Inflammatory macrophage (primary cell): ENCODE measurements at places on chromosomes 7 and 10.

- no peak for DNase-seq
Observed at GRCh38 chr10:6136215-6137201, 47.7 kb downstream of the RBM17 start.

DNA sequence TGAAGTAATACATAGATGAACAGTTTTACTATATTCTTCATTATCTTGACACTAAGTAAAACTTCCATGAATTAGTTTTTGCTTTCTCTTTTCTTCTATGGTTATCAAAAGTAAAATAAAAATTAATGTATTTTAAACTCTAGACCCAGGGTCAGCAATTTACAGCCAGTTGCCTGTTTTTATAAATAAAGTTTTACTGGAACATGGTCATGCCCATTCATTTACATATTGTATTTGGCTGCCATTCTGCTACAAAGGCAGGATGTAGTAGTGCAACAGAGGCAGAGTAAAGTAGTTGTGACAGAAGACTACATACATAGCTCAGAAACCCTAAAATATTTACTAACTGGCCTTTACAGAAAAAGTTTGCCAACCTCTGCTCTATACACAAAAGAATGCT, 98.8 kb downstream of the CNOT4 start:
- no peak for DNase-seq

- no peak for DNase-seq
Observed at GRCh38 chr7:150308575-150308974, 14.6 kb upstream of the LRRC61 start.

- no peak for DNase-seq
Observed at GRCh38 chr10:130231251-130231741, 95.1 kb downstream of the GLRX3 start.

DNA sequence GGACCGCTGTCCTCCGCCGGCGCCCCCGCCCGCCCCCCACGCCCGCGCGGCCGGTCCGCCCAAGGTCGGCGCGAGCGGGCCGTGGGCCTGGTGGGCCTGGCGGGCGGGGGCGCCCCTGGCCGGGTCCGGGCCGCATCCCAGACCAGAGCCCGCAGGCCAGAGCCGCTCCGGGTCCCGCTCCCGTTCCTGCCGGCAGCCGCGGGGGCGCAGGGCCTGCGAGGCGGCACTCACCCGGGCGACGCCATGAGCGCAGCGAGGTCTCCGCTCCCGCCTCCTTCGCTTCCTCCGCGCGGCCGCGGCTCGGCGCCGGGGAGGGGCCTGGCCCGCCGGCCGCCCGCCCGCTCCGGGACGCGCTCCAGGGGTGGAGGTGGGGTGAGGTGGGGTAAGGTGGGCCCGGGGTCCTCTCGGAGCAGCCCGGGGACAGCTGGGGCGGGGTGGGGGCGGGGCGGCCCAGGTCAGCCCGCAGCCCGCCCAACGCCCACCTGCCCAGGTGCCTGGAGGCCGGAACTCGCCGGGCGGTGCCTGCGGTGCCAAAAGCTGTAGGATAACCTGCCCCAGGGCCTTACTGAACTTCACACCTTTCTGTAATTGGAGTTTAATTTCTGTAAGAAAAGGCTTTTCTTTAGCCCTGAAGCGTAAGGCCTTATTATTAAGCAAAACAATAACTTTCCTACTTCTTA, at the start of gene URGCP:
Gene URGCP (minus strand): TSS at position 266 of the 680 bp plus-strand sequence. CDS start 21 bp downstream, at position 245.
- DNase-seq: peak; percentile 57

- DNase-seq: no peak
Observed at GRCh38 chr10:98248018-98248417, 20.0 kb downstream of the LOXL4 start.

DNA sequence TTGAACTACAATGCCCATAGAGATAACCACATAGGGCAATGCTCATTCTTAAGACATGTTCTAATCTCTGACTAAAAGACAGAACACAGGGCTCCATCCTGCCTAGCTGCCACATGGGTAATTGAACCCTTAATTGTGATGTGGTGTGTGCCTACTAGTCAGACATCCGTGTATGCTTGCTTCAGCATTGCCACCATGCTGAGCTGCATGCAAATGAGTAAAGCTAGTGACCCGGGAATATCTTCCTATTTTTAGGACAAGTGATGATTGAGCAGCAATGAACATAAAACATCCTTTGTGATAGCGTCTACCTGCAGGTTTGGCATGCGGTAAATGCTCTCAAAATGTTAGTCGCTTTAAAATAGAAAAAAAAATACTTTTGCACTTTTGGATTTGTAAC, 115.8 kb downstream of the MAGI2 start:
- DNase-seq: no peak

DNA sequence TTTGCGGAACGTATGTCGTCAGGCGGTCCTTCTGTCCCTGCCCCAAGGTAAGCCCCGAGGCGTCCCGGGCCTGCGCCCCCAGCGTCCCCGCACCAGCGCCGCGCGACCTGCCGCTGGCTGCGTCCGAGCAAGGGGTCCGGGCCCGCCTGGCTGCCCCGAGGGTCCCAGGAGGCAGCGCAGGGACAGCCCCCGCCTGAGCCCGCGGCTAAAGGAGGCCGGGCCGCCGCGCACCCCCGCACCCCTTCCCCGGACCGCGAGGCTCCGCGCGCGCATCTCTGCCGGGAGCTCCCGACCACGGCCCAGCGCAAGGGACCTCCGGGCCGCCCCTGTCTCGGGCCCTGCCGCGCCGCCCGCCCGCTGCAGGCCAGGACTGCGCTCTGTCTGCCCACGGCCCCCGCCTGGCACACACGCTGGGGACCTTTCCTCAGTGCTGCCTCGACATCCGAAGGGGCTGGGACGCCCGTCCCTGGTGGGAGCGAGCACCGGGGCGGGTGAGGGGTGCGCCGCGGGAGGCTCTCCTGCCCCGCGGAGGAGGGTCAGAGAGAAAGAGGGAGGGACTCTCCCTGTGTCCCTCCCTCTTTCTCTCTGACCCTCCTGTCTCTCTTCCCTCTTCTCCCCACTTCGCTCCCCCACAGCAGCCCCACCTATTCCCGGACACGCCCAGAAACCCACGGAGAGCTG, 25.0 kb downstream of the SHH start:
- peak; percentile 34 for DNase-seq

DNA sequence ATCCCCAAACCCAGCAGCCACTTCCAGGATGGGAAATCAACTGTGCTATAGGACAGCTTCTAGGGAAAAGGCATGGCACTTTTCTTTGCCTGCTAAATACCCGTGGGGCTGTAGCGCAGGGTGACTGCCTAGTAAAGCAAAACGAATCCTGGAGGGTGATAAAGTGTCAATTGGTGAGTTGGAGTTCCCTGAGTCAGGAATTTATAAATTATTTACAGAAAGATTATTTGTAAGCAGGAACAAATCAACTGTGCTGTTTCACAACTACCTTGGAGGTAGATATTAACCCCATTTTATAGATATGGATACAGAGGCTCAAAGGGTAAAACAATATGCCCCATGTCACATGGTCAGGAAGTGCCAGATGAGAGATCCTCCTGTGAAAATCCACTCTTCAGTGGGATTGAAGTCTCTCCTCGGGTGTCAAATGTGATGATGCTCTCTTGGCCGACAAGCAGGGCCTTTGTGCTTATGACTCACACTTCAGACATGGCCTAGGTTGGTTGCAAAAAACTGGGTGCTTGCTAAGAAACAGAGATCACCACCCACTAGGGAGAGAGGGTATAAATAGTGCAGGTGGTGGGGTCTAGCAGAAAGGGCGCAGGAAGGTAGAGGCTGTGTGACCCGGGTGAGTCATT, 383.2 kb upstream of the ZMIZ1 start:
- DNase-seq: peak; percentile 9

GRCh38 chr10:110211465-110211843, 4.0 kb downstream of the MXI1 start:
- no peak for DNase-seq

- DNase-seq: peak; percentile 45
Observed at GRCh38 chr7:30252885-30253795, 31.3 kb upstream of the ZNRF2 start.

DNA sequence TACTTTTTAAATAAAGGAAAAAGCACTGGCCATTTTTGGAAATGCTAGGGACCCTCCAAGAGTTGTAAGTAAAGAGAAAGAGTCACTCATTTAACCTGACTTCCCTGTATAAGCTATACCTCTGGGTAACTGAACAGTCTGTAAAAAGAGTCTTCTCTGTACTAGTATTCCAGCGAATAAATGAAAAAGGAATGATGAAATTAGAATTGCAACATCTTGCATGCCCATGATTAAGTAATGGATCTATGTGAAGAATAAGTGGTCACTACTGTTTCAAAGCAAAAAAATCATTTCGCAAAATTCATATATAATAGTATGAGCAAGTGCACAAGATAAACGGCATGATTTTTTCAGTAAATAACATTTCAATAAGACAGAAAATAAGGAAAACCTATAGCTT, 116.8 kb downstream of the ZFAND4 start:
- DNase-seq: peak; percentile 23

DNA sequence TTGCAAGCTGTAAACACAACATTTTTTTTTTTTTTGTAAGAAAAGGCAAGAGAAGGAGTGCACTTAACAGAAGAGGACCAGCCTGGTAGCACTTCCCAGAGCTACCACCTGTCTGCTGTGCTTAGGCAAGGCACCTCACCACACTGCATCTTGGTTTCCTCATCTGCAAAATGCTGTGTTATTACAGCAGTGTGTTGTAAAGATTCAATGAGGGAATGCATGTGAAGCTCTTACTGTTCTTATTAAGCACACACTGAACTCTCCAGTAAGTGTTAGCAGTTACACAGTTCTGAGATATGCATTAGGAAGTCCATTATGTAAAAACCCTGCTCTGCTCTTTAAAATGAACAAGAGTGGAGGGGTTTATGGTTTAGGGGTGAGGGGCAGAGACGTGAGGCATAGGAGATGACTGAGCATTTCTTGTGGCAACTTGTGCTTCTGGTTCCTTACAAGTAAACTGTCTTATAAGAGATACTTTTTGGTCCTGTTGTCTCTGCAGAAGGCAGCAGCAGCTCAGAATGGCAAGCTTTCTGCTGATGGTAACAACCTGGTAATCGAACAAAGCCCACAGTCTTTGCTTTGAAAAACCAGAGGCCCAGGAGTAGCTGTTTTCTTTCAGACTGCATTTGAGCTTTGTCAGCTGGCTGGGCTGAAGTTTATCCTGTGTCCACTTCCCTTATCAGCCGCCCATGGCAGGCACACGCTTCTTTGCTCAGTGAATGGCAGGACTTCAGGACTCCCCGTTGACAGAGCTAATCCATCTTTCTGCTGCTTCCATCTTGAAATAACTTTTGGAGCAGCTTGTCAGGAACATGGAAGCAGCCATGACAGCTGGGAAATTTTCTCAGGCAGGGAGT, 98.8 kb upstream of the BMPER start:
- no peak for DNase-seq

DNA sequence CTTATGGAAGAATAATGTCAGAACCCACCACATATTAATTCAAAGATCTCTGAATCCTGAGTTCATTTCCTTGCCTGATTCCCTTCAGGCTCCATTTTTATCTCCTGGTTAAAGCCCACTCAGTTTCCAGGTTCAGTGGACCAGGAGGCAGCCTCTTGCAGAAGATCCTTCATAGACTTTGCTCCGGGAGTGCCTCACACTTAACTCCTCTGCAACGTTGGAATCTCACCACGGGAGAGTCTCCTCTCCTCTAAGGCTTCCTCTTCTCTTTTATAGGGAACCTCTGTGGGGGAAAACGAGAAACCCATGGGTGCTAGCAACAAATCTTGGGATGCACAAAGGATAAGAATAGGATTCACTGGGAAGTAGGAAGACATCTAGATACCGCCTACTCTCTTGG, 1.7 kb upstream of the BLOC1S2 start:
- DNase-seq: no peak

GRCh38 chr7:54664235-54665228, 94.5 kb downstream of the SEC61G start:
- DNase-seq: no peak

GRCh38 chr10:124354411-124355382, 64.0 kb downstream of the OAT start:
- peak; percentile 54 for DNase-seq

DNA sequence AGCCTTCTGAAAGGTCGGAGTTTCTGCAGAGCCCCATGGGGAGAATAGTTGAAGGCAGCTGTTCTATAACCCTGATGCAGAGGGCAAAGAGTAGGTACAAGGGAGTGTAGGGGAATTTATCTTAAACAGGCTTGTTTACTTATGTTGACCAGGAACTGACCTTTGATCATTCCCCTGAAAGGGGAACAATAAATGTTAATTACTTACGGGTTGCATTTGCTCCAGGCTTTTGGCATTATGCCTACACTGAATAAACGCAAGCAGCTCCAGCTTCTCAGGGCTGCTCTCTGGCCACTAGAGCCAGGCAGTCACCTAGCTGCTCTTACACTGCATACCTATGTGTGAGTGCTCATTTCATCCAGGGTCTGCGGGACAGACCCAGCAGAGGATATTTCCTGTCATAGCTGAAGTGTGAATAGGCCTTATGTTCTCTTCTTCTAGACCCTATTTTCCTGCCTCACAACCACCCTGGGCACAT, 26.9 kb upstream of the ABCA13 start:
- peak; percentile 28 for DNase-seq

DNA sequence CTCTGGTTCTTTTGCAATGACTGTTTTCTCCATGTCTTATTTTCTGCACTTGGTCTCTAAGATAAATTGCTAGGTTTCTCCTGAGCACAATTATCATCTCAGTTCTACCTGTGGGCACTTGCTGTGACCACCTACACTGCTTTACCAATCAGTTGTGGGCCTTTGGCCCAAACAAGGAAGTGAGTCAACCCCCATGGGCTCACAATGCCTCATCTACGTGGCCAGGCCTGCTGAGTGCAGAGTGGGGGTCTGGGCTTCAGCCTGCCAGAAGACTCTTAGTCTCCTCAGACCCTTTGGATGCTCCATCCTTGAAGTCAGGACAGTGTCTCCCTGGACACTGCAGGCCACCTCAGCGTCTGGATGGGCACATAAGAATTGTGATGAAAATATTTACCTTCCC, 20.3 kb downstream of the SCART1 start:
- no peak for DNase-seq

DNA sequence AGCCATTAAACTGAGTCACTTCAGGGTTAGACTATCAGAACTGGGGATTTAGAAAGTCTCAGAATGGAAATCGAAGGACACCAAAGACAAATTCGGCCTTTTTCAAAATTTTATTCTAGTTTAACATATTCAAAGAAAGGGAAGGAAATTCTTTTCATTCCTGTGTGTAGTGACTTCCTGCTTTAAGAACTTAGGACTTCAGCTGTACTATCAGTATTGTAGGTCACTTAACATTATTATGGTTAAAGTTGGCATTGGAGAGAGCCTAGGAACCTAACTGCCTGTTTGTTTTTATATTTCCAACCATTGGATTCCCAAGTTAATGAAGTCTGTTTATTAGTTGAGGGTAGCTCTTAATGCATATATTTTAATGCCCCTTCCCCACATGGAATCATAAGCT, 63.7 kb downstream of the PTEN start:
- DNase-seq: no peak

- no peak for DNase-seq
Observed at GRCh38 chr7:105776986-105777910, 99.2 kb downstream of the ATXN7L1 start.

GRCh38 chr7:155466814-155467733, 9.1 kb downstream of the EN2 start:
- DNase-seq: no peak

GRCh38 chr10:70753026-70753663, 32.0 kb downstream of the TBATA start:
- DNase-seq: peak; percentile 67
